NCI-H226 (cell line): ENCODE measurements at places on chromosomes 7 and 10.

- no peak for DNase-seq
Observed at GRCh38 chr7:11847336-11847735, 15.3 kb upstream of the THSD7A start.

- no peak for DNase-seq
Observed at GRCh38 chr10:88831709-88832108, 19.9 kb downstream of the ANKRD22 start.

DNA sequence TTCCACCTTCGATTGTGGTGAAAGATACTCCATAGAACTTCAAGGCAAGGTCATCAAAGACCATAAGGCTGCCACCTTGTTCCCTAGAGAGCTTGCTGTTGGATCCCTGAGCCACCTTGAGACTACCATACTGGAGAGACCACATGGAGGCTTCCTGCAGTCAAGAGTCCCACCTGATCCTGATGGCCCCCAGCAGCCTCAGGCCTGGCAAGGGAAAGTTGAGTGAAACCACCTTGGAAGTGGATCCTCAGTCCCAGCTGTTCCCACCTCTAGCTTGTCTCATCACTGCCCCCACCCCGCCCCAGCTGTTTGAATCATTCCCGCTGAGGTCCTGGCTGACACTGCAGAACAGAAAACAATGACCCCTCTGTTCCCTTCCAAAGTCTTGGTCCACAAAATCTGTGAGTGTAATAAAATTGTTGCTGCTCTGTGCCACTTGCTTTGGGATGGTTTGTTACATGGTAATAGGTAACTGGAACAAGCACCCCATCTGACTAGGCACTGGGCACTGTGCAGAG is 32.0 kb downstream of the PRLHR start:
- DNase-seq, result no peak

GRCh38 chr10:112650588-112651030 is 203.6 kb downstream of the VTI1A start:
- DNase-seq, result no peak

GRCh38 chr10:20776384-20777118 is 120.6 kb downstream of the NEBL start:
- DNase-seq, result no peak

- no peak for DNase-seq
Observed at GRCh38 chr10:43043342-43043772, 33.5 kb upstream of the RET start.

- no peak for DNase-seq
Observed at GRCh38 chr10:119455609-119456434, 86.7 kb downstream of the RGS10 start.

DNA sequence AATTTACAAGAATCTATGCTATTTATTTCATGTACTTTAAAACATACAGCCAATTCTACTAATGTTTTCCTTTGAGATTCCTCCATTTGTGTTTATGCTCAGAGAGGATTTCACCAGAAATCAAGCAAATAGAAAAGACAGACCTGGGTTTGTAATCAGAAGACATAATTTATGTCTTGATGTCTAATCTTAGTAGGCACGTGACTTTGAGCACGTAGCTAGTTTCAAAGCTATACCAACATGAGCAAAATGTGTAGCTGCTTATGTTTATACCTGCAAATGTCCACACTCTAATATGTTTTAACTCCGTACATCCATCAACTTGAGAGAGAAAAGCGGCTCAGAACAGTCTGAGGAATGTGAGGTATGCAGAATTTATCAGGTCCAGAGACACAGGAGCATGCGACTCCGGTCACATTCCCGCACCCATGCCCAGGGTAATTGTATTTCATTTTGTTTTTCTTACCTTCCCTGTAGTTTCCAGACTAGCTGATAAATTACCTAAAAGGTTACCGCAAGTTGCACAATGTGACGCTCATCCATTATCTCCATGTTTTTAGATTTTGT is 40.0 kb downstream of the SVOPL start:
- DNase-seq, result no peak

GRCh38 chr7:55121249-55121648 is 102.4 kb downstream of the EGFR start:
- DNase-seq, result no peak

DNA sequence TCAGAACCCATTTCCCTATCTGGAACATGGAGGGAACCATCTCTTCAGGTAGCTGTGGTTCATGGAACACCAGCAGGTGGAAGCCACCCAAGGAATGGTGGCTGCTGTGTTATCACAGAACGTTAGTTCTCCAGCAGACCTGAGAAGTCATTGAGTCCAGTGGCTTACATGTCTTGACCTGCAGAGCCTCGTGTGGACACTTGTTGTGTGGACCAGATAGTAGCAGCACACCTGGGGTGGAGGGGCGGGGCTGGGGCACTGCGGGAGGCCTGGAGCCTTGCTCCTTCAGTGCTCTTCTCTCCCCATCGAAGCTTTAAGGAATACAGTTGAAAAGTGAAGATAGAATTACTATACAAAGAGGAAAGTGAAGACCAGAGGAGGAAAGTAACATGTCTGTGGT is 42.4 kb downstream of the VWA2 start:
- no peak for DNase-seq

- no peak for DNase-seq
Observed at GRCh38 chr10:21584834-21585530, 51.0 kb downstream of the MLLT10 start.

- no peak for DNase-seq
Observed at GRCh38 chr7:122942765-122943164, 52.7 kb downstream of the TAS2R16 start.

DNA sequence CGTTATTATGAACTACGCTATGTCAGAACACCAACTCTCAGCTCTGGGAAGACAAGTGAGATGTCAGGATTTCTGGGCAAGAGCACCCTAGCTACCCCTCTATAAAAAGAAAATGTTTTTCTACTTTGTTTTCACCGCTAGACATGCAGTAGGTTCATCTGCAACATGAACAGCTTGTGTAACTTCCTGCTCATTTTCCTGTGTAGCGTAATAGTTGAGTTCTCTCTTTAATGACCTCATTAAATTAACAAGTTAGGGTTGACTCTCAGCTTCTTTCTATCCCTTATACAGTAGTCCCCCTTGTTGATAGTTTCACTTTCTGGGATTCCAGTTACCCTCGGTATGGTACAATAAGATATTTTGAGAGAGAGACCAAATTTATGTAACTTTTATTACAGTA is 329.4 kb upstream of the ZNF32 start:
- DNase-seq, result no peak

- DNase-seq, result no peak
Observed at GRCh38 chr7:128135515-128136214, 104.4 kb upstream of the LRRC4 start.

GRCh38 chr10:16562891-16563290 is 41.2 kb upstream of the C1QL3 start:
- DNase-seq, result no peak

DNA sequence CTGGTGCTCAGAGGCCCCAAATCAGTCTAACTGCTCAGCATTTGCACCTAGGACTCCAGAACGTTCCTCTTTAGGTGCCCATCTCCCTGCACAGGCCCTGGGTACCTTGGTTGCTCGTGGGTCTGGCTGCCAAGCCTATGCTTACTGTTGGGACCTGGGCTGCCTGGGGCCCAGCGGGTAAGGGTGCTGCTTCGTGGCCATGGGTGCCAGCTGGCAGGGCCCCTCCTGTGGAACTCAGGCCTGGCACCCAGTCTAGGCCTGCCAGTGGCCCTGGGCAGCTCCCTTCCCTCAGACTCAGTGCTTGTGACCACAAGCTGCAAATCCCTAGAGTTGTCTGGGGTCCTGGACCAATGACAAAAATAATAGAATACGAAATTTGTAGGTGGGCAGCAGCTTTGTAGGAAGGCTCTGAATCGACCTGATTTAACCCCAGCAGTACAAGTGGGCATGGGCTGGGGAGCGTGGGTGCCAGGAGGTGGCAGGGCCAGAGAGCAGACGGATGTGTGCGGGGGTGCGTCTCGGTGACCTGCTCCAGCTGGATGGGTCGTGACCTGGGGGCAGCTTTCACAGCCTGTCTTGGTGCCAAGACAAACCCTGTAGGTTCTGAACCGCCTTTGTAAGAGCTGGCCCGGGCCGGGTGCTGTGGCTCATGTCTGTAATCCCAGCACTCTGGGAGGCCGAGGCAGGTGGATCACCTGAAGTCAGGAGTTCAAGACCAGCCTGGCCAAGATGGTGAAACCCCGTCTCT is 69.7 kb downstream of the MKI67 start:
- no peak for DNase-seq

GRCh38 chr7:35749556-35749955 is 51.3 kb upstream of the SEPTIN7 start:
- peak; percentile 69 for DNase-seq

DNA sequence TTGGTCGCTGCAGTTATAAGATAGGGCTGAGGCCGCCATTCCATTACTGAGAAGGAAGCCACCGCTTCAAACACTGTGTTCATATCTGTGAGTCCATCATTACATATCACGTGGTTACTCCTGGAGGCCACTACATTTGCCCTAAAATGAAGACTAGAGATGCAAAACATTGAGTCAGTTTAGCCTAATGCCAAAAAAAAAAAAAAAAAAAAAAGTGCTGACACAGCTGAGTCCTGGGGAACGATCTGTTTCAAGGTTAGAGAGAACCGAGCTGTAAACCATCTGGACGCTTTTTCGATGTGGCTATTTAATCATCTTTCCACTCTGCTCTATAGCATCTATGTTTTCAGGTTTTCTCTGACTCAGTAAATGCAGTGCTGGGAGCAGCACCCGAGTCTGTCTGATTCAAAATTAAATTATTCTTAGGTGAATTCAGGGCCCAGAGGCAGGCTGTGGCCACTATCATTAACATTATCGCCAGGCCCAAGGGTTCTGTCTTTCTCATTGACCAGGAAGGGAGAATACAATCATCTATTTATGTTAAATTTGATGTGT is 449.1 kb downstream of the PAXIP1 start:
- DNase-seq, result no peak

GRCh38 chr10:123561141-123561440 is 105.1 kb upstream of the GPR26 start:
- no peak for DNase-seq

GRCh38 chr10:33142295-33142694 is 184.3 kb upstream of the ITGB1 start:
- no peak for DNase-seq

GRCh38 chr10:113557424-113557862 is 4.6 kb downstream of the HABP2 start:
- no peak for DNase-seq

- DNase-seq, result peak; percentile 20
Observed at GRCh38 chr10:110632591-110633215, 11.4 kb upstream of the RBM20 start.

DNA sequence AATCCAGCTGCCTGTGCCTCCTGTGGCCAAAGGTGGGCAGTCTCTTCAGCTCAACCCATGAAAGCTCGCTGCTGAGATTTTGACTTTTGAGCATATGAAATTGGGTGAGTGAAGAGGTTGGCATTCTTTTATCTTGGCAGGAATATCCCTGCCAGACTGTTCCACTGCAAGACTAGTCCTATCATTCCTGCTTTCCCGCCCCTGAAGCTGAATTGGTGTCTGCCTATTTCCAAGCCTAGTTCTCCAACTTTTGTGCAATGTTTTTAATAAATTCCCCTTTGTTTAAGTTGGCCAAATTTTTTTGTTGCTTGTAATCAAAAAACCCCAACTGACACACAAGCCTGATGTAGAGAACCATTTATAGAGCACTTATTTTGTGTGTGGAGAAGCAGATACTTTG is 34.8 kb upstream of the BICC1 start:
- no peak for DNase-seq

DNA sequence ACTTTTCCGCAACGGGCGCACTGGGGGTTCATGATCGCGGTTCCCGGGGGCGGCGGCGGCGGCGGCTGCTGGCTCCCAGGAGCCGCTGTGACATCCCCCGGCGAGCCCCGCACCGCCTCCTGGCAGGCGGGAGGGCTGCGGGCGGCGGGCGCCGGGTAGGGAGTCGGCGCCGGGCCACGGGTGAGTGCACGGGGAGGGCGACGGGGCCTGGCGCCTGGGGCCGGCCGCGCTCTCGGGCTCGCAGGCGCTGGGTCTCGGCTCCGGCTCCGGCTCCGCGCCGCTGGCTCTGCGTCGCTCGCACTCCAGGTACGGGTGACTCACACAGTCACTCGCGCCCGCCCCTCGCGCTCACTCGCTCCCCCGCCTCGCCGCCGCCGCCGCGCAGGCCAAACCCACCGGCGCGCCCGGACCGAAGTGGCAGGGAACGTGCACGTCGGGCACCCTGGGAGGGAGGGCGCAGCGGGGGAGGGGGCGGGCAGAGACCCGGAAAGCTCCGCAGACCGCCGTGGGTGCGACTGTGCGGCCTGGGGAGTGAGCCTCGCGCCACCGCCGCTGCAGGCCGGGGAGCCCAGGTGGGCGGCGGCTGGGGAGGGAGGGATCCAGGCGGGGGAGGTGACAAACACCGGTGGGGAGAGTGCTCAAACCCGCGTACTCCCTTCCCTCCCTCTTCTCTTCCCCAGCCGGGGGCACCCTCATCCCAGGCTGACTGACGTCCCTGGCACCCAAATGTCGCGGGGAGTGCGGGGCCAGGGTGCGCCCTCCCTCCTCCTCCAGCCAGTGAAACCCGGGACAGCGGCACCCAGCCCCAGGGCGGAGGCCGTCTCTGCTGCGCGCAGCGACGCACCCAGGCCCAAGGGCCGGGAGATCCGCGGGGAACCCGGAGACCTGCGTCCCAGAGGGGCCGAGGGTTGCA is 276.9 kb upstream of the NEBL start:
- DNase-seq, result peak; percentile 50

GRCh38 chr7:96331775-96332174 is 9.9 kb upstream of the SLC25A13 start:
- no peak for DNase-seq

DNA sequence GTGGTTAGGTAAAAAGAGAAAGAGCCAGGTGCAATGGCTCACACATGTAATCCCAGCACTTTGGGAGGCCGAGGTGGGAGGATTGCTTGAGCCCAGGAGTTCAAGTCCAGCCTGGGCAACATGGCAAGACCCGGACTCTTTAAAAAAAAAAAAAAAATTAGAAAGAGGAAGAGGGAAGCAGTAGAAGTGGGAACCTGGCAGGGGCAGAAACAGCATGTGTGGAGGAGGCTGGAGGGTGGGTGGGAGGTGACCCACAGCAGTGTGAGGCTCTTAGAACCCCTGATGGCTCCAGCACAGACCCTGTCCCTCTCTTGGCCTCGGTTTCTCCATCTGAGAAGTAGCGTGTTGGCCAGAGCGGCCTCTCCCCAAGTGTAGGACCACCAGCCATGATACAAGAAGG is 4.9 kb upstream of the CCL24 start:
- no peak for DNase-seq

GRCh38 chr10:87603769-87604168 is 55.9 kb upstream of the PAPSS2 start:
- DNase-seq, result no peak

GRCh38 chr10:36728626-36729025 is 396.8 kb upstream of the ANKRD30A start:
- DNase-seq, result no peak

GRCh38 chr7:153920897-153921296 is 131.3 kb upstream of the DPP6 start:
- DNase-seq, result no peak
